ENCODE measurements at places on chromosomes 13 and 19.

- no peak for DNase-seq
These were observed 324.1 kb upstream of the PCDH9 start for GRCh38 chr13:67554286-67554685.

GRCh38 chr19:54160182-54160811 lies 776 bp upstream of the LENG1 start:
- no peak for DNase-seq

- DNase-seq, result peak; percentile 91
These were observed 522.3 kb downstream of the MYO16 start for GRCh38 chr13:109151696-109152095.

DNA sequence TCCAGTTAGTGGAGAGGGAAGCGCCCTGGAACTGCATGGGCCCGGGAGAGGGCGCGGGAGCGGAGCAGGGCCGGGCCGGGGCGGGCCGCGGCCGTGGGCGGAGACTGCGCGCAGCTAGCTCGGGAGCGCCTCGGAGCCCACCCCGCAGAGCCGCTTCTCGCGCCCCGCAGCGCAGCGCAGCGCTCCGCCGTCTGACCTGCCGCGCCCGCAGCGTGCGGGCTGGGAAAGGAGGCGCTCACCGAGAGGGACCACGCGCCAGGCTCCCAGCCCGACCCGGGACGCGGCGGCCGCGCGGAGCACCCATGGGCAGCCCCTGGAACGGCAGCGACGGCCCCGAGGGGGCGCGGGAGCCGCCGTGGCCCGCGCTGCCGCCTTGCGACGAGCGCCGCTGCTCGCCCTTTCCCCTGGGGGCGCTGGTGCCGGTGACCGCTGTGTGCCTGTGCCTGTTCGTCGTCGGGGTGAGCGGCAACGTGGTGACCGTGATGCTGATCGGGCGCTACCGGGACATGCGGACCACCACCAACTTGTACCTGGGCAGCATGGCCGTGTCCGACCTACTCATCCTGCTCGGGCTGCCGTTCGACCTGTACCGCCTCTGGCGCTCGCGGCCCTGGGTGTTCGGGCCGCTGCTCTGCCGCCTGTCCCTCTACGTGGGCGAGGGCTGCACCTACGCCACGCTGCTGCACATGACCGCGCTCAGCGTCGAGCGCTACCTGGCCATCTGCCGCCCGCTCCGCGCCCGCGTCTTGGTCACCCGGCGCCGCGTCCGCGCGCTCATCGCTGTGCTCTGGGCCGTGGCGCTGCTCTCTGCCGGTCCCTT lies at the start of gene MLNR:
Gene MLNR, plus strand, starts transcription at position 303 of the 820 bp plus-strand sequence. Its CDS starts 0 bp downstream, at position 303.
- peak; percentile 44 for DNase-seq

DNA sequence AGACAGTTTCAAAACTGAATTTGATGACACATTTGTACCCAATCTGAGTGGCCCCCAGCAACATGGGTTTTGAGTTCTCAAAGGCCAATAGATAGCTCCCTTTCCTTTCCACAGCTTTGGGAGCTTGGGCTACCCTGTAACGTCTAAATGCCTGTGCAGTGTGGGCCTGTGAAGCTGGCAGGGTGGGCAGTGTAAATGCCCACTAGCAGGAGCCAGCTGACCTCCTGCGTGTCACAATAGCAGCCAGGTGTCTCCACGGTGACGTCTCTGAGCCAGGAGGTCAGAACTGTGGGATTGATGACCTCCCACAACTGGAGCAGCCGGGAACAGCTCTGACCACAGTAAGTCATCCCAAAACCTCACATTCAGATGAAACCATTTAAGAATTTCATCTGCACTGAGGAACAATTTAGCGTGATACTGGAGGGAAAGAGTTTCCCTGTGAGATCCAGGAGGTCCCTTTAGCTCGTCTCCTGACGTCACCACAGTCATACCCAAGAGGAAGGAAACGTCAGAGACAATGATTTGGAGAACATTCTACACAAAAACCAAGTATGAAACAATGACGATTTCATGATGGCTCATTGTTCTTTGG lies at the start of gene IPO5:
Gene IPO5, plus strand, starts transcription at position 300 of the 595 bp plus-strand sequence. CDS start 23,022 bp downstream, outside the sequence.
- DNase-seq, result peak; percentile 73

- no peak for DNase-seq
These were observed 701 bp downstream of the ZNF552 start for GRCh38 chr19:57813919-57814504.

DNA sequence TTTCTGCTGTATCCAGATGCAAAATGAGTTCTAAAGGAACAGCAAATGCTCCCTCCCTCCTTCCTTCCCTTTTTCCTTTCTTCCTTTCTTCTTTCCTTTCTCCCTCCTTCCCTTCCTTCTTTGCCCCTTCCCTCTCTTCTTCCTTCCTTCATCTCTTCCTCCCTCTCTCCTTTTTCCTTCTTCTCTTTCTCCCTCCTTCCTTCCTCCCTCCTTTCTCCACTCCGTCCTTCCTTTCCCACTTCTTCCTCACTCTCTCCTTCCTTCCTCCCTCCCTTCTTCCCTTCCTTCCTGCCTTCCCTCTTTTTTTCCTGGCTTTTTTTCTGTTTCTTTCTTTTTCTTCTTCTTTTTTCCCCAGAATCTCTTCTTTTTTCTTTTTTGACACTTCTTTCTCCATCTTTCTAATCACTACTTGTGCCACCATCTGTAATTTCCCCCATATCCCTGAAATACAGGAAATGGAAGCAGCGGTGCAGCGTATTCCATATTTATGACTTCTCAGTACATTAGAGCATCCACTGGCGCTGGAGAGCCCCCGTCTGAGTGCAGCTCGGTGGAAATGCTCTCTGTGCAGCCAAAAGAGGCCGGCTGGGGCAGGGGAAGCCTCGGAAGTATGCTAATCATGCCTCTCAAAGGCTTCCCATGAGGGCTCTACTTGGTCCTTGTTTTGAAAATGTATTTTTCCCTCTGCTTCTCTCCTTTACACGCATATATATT lies 275.6 kb downstream of the TSHZ3 start:
- no peak for DNase-seq

DNA sequence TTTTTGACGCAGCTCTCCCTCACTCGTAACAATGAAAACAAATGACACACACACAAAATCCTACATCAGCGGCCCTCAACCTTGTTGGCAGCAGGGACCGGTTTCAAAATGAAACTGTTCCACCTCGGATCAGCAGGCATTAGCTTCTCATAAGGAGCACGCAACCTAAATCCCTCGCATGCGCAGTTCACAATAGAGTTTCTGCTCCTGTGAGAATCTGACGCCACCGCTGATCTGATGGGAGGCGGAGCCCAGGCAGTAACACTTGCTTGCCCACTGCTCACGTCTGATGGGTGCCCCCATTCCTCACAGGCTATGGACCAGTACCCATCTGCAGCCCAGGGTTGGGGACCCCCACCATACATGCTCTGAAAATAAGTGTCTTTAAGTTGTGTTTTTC lies 43.4 kb downstream of the DHRS12 start:
- DNase-seq, result peak; percentile 78

DNA sequence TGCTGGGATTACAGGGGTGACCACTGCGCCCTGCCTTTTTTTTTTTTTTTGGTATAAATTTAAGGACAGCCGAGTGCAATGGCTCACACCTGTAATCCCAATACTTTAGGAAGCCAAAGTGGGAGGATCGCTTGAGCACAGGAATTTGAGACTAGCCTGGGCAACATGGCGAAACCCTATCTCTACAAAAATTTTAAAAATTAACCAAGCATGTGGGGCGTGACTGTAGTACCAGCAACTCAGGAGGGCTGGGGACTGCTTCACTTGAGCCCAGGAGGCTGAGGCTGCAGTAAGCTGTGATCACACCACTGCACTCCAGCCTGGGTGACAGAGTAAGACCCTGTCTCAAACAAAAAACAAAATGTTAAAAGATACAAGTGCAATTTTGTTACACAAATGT lies 21.5 kb downstream of the ZNF574 start:
- DNase-seq, result no peak

GRCh38 chr13:27403203-27403678 lies 21.2 kb upstream of the GTF3A start:
- DNase-seq, result no peak

- no peak for DNase-seq
These were observed 23.9 kb upstream of the OXGR1 start for GRCh38 chr13:97018029-97018819.

DNA sequence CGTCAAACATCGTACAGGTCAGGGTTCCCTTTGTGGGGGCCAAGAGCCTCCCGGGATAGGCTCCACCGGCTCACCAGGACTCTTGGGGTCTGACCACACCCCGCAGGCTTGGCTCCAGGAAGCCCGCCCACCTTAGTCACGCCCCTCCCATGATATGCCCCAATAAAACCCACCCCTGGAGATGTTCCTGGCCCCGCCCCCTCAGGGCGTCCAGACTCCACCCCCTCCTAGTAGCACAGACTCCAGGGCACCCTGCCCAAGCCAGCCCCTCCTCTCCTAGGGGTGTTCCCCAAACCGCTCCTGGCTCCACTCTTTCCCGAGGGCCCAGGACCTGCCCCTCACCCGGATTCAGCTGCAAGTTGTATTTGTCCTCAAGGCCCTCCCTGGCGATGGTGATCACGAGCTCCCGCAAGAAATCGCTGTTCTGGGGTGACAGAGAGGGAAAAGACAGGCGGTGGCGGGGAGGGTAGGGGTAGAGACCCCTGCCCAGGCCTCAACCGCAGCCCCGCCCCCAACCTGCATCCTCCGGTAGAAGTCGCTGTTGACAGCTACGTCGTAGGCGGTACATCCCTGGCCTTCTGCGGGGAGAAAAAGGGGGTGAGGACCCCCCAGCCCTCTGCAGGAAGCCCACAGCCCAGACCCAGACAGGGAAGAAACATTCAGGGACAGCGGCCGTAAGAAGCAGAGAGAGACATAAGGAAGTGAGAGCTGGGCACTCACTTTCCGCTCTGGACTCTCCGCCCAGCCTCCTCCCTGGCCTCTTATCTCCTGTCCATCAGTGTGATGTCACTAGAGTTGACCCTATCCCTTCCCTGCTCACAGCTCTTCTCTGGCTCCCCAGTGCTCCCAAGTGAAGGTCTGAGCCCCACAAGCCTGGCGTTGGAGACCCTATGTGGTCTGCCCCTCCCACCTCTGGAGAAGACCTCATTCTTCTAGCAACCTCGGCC lies 3.9 kb downstream of the PIH1D1 start:
- DNase-seq, result no peak

DNA sequence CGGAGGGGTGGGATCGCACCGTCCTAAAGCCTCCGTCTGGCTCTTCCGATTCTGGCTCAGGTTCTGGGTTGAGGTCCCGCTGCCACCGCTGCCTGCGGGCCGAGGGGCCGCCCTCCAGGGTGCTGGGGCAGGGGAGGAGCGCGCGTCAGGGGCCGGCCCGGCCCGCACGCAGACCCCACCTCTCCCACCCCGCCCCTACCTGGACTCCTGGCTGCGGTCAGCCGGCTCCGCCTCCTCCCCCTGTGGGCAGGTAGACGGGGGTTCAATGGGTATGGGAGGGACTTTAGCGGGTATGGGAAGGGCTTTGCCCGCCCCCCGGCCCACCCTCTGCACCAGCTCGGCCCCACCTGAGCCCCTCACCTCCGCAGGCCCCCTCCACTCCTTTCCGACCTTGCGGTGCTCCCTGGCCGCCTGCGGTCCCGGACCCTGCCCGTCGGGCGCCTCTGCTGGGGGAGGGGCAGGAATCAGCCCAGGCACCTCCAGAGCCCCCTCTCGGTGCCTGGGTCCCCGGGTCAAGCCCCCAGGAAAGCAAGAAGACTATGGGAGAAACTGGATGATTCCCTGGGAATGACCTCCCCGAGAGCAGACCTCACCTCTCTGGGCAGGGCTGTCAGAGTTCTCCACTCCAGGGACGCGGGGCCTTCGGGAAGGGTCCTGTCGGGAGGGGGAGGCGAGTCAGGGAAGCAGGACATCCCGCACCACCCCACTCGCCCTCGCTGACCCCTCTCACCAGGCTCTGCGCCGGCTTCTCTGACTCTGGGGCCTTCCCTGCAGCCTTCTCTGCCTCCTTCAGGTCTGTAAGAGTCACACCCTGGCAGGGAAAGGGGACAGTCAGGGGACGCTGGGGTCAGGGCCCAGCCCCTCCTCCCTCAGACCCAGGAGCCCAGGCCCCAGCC lies 17.0 kb downstream of the EPS8L1 start:
- DNase-seq, result no peak

DNA sequence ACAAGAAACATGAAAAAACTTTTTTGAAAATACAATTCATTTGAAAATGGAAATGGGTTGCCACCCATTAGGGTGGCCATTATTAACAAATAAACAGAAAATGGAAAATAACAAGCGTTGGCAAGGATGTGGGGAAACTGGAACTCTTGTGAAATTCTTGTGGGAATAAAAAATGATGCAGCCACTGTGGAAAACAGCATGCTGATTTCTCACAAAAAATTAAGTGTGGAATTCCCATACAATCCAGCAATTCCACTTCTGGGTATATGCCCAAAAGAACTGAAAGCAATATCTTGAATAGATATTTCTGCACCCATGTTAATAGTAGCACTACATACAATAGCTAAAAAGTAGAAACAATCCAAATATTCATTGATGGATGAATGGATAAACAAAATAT lies 165.2 kb downstream of the DCLK1 start:
- no peak for DNase-seq

- no peak for DNase-seq
These were observed 18.0 kb upstream of the EVI5L start for GRCh38 chr19:7811989-7812388.

GRCh38 chr19:50842130-50842529 lies 8.8 kb upstream of the KLK15 start:
- no peak for DNase-seq

DNA sequence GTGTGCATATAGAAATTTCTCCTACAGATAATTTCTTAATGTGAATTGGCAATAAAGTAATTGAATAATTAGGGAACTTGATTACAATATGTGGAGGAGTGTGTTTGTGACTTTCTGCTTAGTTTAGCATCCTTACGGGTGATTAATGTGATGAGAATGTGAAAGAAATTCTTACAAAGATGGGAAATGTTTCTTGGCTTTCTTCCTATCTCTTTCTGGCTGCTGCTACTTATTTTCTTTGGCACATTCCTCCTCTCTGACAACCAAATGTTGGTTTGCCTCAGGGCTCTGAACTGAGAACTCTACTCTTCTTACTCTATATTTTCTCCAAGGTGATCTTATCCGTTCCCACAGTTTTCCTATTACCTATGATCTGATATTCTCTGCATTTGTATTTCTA lies 300.1 kb downstream of the TBC1D4 start:
- no peak for DNase-seq

DNA sequence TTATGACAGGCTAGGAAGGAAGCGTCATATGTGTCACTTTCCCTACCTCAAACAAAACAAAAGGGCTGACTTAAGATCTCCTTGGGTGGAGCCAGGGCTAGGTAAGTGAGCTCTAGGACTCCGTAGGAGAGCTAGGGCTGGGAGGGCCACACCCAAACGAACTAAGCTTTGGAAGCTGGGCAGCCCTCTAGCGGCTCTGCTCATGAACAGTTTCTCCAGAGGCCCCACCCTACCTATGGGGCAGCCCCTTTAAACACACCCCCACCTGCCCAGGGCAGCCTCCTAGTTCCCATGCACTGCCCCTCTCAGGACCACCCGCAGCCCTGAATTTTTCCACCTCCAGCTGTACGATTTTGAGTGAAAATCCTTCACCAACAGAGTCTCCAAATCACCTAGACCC lies 3.5 kb downstream of the PEG3 start:
- DNase-seq, result no peak

- DNase-seq, result peak; percentile 88
These were observed 15.5 kb upstream of the ISYNA1 start for GRCh38 chr19:18453269-18454024.

Data from SJSA1 (cell line).